ENCODE measurements at places on chromosomes 7 and 10.

DNA sequence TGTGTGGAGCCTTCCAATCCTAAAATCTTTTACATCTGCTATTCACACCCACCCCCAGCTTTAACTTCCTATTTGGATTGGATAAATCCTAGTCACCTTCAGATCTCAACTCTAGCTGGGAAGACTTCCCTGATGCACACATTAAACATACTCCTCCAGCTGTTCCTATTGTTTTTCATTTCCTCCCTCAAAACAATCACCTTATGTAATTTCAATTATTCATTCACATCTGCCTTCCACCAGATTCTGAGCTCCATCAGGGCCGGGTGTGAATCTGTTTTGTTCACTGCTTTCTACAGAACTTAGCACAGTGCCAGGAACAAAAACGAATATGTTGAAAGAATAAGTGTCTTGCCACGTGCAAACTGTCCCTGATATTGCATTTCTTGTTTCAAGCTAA is 497.4 kb downstream of the PLXDC2 start:
- DNase-seq: no peak

GRCh38 chr7:106841896-106842390 is 23.1 kb upstream of the PIK3CG start:
- DNase-seq: no peak

GRCh38 chr10:114379631-114380041 is 24.7 kb downstream of the AFAP1L2 start:
- no peak for DNase-seq

- DNase-seq: no peak
Measured at GRCh38 chr7:112183266-112183665, 22.9 kb downstream of the DOCK4 start.

GRCh38 chr7:97847791-97848190 is 24.4 kb downstream of the ASNS start:
- no peak for DNase-seq

- no peak for DNase-seq
Measured at GRCh38 chr10:115052226-115052625, 40.9 kb upstream of the ATRNL1 start.

- DNase-seq: no peak
Measured at GRCh38 chr10:68796605-68797004, 30.7 kb upstream of the STOX1 start.

GRCh38 chr7:97446361-97446760 is 285.5 kb upstream of the TAC1 start:
- no peak for DNase-seq

DNA sequence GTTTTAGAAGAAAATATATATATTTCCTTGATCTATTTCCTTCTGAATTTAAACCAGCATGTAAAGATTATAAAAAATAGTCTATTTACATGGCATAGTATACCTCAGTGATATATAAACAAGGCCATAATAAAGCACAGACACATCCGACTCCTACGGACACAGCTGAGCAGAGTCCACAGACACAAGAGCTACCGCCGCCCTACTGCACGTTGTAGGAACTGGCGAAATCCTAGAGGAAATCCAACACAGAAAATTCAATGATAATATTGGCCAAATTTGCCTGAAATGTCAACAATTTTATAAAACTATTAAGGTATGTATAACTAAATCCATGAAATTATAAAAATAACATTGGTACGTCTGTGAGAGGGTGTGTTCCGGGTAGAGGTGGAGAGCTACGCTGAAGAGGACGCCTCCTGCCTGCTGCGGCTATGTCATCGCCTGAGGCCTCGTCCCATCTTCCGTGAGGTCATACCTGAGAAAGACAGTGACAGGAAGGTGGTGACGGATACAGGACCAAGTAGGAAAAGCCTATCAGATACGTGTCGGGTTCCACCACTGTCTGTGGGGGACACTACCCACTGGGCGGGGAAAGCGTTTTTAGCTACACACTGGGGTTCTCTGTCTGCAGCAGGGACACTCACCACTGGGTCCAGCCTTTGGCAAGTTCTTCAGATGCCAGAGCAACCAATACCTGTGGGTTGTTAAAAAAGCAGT is 29.3 kb upstream of the NCAPG2 start:
- DNase-seq: no peak

- DNase-seq: no peak
Measured at GRCh38 chr10:110471566-110472139, 26.1 kb upstream of the DUSP5 start.

DNA sequence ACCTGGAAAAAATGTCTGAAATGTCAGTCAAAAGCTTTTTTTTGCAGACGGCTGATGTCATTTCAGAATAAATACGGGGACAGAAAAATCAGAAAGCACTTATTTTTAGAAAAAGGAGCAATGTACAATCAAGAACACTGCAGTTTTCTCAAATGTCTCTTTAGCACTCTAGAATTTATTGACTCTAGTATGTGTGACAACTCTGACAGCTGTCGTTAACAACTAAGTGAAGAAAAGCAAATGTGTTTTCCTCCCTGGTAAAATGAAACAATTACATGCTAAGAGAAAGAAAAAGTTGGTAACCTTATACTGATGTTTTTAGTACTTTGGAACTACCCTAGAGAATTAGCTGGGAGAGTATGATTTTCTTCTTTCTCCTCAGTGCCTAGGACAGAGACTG is 497.4 kb downstream of the GRM8 start:
- DNase-seq: no peak

- DNase-seq: no peak
Measured at GRCh38 chr10:97596101-97597082, 6.9 kb downstream of the C10orf62 start.

DNA sequence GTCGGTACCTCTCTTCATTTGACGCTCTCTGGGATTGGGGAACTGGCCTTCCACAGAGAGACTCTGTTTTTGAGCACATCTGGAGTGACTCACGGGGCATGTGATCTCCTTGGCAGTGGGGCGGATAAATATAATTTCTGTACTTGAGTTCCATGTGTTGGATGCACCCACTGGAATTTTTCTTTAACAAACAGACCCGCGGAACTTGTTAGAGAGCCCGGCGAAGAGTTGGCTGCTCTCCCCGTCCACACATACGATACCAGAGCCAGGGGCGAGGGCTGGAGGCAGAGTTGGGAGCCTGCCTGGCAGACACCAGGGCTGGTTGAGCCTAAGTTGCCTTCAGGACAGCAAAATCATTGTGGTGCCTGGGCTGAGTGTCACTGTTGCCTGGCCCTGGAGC is at the start of gene FAM180A:
FAM180A (minus strand) TSS at position 44 of the 400 bp plus-strand sequence. CDS start 233 bp downstream, outside the sequence.
- no peak for DNase-seq

GRCh38 chr10:110562348-110562747 is 5.1 kb upstream of the SMC3 start:
- DNase-seq: no peak

- no peak for DNase-seq
Measured at GRCh38 chr10:110167149-110167548, 40.3 kb upstream of the MXI1 start.

- DNase-seq: no peak
Measured at GRCh38 chr7:3914051-3914775, 613.2 kb downstream of the SDK1 start.

GRCh38 chr7:116984917-116985316 is 31.6 kb downstream of the ST7 start:
- DNase-seq: peak; percentile 4

DNA sequence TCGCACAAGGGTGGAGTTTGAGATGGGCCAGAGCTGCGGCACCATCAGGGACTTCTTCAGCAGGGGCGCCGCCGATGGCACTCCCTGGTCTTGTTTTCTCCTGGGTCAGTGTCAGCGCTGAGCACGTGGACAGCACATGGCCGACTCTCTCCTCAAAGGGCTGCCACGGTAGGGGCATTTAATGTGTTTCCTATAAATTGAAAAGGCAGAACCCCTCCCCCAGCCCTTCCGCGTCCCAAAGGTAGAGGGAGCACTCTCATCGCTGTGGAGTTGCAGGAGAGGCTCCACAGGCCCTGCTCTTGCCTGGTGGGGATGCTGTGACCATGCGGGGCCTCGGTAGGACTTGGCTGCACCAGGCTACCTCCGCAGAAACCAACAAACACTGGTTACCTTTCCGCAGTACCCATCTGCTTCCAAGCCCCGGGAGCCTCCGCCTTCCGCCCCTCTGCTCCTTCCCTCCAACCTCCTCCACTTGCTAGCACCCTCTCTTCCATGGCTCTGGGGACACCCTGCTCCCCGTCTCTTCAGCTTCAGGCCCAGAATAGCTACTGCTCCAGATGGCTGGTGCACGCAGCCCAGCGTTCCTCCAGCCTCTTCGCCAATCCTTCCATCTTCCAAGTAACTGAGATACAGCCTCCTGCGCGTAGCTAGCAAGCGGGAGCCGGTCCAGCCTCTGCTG is 166.3 kb upstream of the ADCY1 start:
- DNase-seq: no peak

GRCh38 chr10:27223964-27224363 is 16.6 kb downstream of the ACBD5 start:
- no peak for DNase-seq

GRCh38 chr7:55558962-55559920 is 13.1 kb downstream of the VOPP1 start:
- DNase-seq: no peak

GRCh38 chr7:119684763-119685162 is 588.2 kb upstream of the KCND2 start:
- no peak for DNase-seq

DNA sequence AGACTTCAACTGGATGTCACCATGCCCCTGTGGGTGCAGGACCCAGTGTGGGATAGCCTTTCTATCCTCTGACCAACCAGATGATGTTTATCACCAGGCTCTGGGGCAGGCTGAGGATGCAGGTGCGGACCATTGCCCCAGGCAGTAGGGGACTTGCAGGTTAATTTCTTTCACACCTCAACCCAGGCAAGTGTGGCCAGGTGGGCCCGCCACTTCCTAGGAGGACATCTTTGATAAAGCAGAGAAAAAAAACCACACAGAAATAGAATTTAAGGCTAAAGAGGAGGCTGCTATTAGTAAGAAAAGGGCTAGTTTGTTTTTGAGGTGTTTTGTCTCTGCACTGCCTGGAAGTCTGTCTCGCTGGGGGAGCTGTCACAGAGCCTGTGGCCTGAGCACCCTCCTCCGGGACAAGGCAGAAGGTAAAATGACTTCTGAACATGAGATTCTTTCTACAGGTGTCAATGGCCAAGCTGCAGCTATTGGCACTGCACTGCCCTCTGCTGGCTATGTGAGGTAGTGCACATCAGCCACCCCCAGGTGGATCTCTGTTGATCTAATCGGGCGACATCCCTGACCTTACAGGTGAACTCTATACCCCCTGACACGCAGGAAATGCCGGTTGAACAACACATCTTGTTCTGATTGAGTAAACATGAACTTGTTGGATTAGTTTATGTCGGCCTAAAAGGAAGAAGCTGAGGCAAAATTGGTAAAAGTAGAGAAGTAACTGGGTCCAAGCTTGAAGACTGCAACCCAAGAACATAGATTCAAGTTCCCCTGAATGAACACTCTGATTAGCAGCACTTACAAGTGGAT is 21.0 kb downstream of the UPP1 start:
- DNase-seq: peak; percentile 47

DNA sequence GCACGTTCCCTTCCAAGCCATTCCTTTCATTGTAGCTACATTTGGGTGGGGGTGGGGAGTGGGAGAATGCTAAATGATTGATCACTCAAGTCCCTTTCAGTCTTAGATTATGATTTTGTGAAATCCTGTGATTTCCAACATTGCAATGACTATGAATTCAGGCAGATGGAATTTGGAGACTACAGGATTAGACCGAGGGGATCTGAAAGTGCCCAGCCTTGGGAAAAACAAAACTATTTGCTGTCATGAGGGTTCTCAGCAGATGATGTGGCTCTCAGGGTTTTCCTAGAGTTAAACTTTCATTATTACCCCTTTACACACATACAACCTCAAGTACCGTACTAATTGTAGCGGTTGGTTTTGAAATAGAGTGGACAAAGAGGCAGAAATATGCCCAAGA is 4.7 kb downstream of the MACROH2A2 start:
- no peak for DNase-seq

DNA sequence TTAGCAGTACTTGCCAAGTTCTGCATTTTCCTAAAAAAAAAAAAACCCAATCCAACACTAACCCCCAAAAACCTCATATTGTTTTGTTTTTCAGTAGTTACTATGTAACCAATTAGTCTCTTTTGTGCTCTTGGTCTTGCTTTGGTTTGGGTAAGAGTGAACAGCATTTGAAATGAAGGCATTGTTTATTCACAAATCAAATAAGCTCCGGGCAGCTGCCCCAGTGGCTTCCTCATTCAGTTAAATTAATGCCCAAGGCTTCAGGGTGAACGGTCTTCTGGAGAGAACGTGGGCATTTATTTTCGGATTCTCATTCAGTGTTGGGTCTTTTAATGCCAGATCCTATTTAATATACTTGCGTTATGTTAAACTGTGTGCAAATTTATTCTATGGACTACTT is 108.7 kb downstream of the GFRA1 start:
- DNase-seq: no peak

GRCh38 chr7:815284-816216 is 16.7 kb upstream of the SUN1 start:
- peak; percentile 76 for DNase-seq

GRCh38 chr10:106980495-106981451 is 183.7 kb downstream of the SORCS1 start:
- no peak for DNase-seq

- no peak for DNase-seq
Measured at GRCh38 chr7:13057462-13058200, 370.2 kb downstream of the ARL4A start.

- DNase-seq: no peak
Measured at GRCh38 chr7:19378345-19378714, 233.1 kb upstream of the FERD3L start.

DNA sequence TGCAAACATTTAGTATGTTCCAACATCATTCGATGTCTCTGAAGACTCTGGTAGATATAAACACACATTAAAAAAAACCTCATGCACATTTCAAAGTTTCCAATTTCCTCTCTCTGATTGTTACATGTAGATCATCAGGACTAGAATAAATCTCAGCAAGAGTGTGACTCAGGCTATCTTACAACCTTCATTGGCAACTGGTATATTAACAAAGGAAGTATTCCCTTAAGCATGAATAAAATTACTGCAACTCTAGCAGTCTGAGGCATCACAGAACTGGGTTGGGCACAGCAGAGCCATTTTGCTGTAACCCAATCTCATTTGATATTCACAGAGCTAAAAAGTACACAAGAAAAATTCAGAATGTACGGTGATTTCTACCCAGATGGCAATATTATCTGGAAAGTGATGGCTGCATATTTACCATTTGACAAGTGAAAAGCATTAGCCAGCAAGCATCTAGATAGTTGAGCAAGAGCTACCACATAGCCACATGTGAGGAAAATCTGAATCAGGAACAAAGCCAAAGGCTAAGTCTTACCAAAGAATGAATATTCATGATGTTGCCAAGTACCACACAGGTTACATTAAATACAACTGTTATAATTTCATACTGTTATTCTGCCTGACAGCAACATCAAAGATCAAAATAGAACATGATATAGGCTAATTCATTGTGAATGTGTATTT is 232.2 kb downstream of the CRPPA start:
- no peak for DNase-seq

DNA sequence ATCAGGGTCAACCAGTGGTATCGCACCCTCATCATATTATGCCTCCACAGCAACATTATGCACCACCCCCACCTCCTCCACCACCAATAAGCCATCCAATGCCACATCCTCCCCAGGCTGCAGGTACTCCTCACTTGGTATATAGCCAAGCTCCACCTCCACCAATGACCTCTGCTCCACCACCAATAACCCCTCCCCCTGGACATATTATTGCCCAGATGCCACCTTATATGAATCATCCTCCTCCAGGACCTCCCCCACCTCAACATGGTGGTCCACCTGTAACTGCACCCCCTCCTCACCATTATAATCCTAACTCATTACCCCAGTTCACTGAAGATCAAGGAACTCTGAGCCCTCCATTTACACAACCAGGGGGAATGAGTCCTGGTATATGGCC is 14.7 kb downstream of the CBLL1 start:
- no peak for DNase-seq
